HFFc6 (cell line): ENCODE measurements at places on chromosomes 5 and 9.

GRCh38 chr5:62143268-62144229, 162.5 kb upstream of the KIF2A start:
- DNase-seq, result peak; percentile 1

GRCh38 chr5:2011481-2012411, 129.0 kb upstream of the IRX4 start:
- no peak for DNase-seq

GRCh38 chr5:147882586-147883313, 4.2 kb downstream of the SCGB3A2 start:
- DNase-seq, result no peak

DNA sequence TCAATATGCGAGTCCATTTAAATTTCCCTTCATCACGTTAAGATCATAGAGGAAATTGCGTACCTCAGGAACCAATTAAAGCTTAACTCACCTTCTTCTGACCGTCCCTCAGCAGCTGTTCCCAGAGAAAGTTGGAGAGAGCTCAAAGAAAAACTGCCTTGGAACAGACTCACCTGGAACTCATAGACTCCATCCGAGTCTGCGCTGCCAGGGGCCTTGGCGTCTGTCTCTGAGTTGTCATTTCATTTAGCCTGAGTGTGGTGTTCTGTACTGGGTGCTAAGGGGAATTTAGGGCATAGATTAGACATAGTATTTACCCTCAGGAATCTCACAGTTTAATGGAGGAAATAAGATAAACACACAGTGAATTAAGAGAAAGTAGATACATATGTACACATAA, 892.7 kb downstream of the TLE1 start:
- DNase-seq, result no peak

DNA sequence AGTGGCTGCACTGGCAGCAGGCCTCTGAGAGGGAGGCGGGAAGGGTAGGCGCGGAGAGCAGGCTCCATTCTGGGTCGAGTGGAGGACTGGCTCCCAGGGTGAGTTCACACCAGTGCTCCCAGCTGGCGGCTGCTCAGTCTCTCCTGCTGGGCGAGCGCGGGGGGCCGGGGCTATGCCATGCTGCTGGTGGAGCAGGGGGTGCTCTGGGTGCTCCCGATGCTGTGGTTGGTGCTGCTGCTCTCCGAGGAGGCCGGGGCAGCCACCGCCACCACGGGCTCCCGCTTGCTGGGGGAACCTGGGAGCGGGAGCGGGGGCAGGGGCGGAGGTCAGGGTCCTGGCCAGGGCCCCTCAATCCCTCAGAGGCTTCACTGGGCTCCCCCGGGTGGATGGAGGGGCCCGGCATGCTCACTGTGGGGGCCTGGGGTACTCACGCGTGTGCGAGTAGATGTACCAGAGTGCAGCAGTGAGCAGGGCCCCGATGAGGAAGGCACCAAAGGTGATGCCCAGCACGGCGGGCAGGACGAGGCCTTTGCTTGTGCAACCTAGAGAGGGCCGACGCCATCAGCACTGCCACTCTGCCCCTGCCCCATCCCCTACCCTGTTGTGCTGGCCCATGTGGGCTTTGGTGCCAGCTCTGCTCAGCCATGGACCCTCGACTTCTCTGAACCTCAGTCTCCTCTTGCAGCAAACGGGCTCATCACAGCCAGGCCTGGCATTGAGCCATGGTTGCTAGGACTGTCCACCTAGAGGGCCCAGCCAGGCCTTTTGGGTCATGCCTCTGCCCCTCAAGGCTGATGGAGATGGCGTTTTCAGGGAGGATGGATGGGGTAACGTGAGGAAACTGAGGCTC, 13.1 kb downstream of the FPGS start:
- DNase-seq, result no peak
